Fibroblast of skin of right biceps (primary cell): ENCODE measurements at places on chromosomes 7 and 10.

- DNase-seq: no peak
Measured at GRCh38 chr7:120033114-120033513, 239.9 kb upstream of the KCND2 start.

DNA sequence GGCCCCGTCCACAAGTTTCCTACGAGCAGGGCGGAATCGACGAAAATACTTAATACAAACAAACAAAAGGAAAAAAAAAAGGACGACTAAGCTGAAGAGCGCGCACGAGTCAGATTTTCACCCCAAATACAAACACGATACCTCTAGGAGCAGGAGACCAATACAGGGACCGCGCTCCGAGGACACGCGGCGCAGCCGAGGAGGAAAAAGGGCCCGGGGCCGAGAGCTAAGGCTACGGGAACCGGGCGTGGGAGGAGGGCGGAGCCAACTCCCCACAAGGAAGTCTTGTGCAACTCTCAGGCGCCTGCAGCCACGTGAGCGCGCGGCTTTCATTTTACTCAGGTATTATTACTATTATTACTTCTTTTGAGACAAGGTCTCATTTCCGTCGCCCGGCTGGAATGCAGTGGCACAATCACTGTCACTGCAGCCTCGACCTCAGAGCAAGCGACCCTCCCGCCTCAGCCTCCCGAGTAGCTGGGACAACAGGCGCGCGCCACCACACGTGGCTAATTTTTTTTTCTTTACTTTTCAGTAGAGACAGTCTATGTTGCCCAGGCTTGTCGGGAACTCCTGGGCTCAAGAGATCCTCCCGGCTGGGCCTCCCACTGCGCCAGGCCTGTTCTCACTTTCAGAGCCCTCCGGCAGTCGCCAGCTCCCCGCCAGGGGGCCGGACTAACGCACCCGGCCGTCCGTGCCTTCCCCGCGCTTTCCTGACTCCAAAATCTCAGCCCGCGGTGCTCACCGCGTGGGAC is 1.2 kb downstream of the HNRNPF start:
- DNase-seq: peak; percentile 92

DNA sequence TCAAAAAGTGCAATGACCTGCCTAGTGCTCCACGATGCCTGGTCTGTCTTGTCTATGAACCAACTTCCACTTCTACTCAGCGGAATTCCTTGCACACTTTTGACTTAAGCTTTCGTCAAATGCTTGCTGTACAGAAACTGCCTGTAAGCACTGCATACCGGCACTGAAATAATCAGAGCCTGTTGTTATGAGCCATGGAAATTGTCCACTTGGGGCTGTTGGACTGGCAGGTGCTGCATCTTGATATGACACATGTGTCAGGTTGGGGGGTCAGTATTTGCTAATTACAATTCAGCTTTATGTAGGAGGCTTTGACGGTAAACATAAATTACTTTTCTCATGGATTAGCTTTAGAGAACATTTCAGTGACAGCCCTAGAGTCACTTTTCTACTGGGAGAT is 32.0 kb upstream of the KLF6 start:
- no peak for DNase-seq

- DNase-seq: peak; percentile 79
Measured at GRCh38 chr10:80205477-80206276, at the start of gene ANXA11. ANXA11 (minus strand) TSS chr10:80205537; CDS start chr10:80172861, 32,676 bp downstream.

GRCh38 chr10:128625926-128626325 is 499.7 kb upstream of the MKI67 start:
- DNase-seq: peak; percentile 66

DNA sequence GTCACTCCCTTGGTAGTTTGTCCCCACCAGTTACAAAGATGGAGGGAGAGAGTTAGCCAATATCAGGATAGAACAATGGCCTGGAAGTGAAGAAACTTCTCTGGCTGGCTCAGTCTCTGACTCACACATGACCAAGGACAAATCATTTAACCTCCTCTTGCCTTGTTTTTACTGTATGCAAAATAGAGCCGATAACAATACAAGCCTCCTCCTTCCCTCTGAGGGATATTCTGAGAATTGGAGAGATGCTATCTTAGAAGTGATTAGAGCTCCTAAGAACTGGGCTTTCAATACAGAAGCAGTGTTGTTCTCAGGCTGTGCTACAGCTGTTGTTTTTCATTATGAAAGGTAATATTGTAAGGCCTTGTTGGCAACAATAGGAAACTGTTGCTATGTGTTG is 87.7 kb upstream of the EGR2 start:
- no peak for DNase-seq

DNA sequence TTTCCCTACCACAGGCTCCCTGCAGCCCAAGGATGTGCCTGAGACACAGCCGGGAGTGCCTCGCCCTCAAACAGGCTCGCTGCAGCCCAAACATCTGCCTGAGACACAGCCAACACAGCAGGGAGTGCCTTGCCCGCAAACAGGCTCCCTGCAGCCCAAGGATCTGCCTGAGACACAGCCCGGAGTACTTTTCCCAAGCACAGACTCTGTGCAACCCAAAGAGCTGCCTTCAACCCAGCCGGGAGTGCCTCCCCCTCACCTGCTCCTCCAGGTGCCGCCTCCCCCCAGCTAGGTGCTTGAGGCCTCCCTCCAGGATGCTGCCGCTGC is 42.9 kb downstream of the ANTXRL start:
- DNase-seq: no peak

GRCh38 chr10:119614686-119615085 is 17.9 kb upstream of the TIAL1 start:
- no peak for DNase-seq

GRCh38 chr7:21106296-21106732 is 319.6 kb upstream of the SP8 start:
- DNase-seq: no peak

DNA sequence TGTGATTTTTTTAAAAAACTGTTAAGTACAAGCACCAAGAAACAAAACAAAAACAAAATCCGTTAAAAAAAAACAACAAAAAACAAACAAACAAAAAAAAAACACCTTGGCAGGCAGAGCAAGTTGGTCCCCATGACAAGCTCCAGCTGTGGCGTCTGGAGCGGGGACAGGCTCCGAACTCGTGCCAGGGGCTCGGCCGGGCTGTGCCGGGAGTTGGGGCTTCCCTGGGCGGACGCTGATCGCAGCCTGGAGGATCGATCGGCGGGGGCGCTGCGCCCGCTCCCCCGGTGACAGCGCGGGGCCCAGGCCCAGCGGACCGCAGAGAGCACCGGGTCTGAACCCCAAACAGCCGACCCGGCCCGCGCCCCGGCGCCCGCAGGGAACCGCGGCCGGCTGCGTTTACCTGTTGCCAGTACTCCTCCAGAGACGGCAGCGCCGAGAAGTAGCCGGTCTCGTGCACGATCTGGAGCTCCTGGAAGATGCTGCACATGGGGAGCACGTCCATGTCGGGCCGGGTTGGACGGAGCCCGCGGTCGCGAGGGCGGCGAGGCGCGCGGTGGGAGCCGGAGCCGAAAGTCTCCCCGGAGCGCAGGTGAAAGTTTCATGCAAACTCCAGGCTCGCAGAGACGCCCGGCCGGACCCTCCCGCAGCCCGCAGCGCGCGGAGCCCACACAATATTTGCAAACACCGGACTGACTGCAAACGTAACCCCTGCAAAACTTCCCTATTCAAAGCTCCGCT is at the start of gene KLF6:
Gene KLF6, minus strand, starts transcription at position 700 of the 741 bp plus-strand sequence. Its CDS starts 195 bp downstream, at position 505.
- no peak for DNase-seq
